ENCODE measurements at places on chromosomes 1 and 21.
A peak's percentile ranks its signal among the peaks of the same experiment; 100 is the strongest.

DNA sequence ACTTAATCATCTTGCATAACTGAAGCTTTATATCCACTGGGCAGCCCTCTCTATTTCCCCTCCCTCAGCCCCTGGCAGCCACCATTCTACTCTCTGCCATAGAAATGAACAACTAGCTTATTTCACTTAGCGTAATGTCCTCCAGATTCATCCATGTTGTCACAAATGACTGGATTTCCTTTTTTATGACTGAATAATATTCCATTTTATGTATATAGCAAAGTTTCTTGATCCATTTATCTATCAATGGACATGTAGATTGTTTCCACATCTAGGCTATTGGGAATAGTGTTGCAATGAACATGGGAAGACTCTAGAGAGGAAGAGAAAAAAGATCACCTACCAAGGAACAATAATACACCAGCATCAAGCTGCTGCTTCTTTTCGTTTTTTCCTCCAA lies 32.1 kb upstream of the EEIG2 start:
- DNase-seq = no peak

- no peak for DNase-seq
Observed at GRCh38 chr1:1460540-1461130, 10.9 kb upstream of the ATAD3B start.

GRCh38 chr1:179881642-179882252 lies 338 bp upstream of the TOR1AIP1 start:
- no peak for DNase-seq

DNA sequence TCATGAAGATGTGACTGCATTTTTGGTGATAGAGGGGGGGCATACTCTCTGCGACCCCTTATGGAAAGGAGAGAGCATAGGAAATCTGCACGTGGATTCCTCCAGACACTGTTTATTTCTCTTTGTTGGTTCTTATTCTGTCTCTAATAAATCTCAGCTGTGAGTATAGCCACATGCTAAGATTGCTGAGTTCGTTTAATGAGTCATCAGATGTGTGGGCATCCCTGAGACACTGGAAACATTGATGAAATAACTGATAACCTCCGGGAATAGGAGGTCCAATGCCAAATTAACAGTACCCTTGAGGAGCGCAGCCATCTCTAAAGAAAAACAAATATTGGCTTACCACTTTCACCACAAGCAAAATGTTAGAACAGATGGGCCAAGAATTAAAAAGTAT lies 880.2 kb upstream of the NEGR1 start:
- no peak for DNase-seq

DNA sequence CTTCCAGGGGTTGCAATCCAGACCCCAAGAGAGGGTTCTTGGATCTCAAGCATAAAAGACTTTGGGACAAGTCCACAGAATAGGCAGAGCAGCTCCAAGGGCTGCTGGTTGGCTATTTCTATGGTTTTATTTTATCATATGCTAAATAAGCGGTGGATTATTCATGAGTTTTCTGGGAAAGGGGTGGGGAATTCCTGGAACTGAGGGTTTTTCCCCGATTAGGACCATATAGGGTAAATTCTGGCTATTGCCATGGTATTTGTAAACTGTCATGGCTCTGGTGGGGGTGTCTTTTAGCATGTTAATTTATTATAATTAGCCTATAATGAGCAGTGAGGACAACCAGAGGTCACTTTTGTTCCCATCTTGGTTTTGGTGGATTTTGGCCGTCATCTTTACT lies 270.9 kb upstream of the PLXNA2 start:
- no peak for DNase-seq

DNA sequence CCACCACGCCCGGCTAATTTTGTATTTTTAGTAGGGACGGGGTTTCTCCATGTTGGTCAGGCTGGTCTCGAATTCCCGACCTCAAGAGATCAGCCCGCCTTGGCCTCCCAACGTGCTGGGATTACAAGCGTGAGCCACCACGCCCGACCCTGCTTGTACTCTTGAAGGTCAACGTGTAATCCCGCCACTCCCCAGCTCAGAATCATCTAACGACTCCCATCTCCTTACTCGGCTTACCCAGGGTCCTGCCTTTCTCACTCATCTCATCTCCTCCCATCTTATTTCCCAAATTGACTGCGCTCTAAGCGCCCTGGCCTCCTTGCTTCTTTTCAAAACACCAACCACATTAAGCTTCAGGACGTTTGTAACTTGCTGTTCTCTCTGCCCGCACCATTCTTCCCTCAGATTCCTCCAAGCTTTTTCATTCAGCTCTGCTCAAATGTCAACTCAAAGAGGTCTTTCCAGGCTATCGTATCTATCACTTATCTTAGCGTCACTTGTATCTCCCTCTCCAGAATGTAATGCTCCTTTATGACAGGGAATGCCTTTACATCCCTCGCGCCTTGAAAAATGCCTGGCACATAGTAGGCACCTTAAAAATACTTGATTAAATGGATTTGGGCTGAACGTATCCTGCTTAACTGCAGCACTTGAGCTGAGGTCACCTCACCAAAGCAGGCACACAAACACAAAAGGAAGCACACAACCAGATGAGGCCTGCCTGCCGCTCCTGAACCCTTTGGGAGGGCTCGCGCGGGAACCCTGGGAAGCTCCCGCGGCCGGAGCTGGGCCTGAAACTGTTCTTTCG lies 1.4 kb upstream of the USP1 start:
- DNase-seq = no peak

DNA sequence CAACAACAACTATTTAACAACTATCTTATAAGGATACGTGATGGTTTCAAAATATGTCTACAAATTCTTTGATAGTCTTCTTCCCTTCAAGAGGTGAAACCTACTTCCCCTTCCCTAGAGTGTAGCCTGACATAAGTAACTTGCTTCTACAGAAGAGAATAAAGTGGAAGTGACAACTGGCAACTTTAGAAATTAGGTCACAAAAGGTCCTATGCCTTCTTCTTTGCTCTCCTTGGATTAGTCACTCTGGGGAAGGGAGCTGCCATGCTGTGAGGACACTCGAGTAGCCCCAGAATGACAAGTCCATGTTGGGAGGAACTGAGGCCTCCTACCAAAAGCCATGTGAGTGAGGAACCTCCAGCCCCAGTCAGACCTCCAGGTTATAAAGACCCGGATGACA lies 19.2 kb downstream of the EFCAB14 start:
- DNase-seq = no peak

- DNase-seq = no peak
Observed at GRCh38 chr1:240667351-240667750, 55.4 kb upstream of the GREM2 start.

GRCh38 chr1:147171399-147172167 lies 687 bp downstream of the PRKAB2 start:
- DNase-seq = peak; percentile 36

GRCh38 chr1:69611316-69611715 lies 43.6 kb downstream of the LRRC7 start:
- no peak for DNase-seq

DNA sequence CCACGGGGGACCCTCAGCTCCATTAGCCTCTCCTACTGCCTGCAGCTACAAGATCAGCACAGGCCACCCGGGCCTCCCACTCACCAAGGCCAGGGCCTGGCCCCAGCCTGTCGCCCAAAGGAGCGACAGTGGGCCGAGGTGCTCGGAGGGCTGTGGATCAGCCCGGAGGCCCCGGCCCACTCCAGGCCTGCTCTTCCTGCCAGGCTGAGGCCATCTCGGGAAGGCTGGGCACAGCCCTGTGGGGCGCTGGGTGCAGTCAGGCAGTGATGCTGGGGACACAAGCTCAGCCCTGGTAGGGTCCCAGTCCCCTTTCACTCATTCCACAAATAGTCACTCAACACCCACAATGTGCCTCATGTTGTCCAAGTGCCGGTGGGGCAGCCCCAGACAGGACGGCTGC lies 58.8 kb downstream of the CASZ1 start:
- no peak for DNase-seq

DNA sequence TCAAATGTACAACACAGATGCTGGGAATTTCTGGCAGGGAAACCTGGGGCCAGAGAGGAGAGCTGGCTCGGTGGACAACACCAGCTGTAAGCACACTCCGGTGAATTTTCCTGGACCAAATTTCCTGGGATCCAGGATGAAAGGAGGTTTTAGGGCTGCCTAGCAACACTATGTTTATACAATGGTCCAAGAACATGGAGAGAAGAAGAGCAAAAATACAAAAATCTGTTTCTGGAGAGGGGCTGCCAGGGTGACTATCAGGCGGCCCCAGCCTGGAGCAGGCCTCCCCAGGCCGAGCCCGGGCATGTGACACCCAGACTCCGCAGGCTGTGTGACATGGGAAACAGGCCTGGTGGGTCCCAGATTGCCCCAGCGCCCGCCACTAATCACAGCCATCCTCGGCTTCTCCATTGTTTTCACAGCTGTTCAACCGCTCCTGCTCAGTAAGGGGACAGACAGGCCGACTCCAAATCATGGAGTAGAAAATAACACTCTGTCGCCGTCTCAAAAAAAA lies 336.0 kb upstream of the NFIA start:
- no peak for DNase-seq

- DNase-seq = peak; percentile 25
Observed at GRCh38 chr1:39144924-39145323, 59.6 kb upstream of the MACF1 start.

DNA sequence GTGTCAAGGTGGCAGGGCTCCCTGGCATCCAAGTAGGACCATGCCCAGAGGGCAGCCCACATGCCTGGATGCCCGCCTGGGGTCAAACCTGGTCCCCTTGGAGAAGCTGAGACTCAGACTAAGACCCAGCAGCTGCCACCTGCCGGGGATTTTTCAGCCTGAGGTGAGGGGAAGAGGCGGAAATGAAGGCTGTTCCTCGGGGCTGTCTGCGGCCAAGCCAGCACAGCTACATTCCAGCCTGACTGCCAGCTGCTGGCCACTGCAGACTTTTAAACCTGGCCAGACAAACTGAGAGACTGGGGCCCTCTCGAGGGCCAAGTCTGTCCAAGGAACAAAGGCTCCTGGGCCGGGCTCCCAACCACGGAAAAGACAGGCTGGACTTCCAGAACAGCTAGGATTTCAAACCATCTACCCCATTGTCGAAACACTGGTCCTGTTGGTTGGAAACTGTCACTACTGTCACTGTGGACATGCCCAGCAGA lies 21.9 kb upstream of the PLEKHG5 start:
- DNase-seq = no peak

GRCh38 chr1:247884797-247885413 lies 10.5 kb upstream of the OR2W3 start:
- DNase-seq = no peak

- DNase-seq = peak; percentile 86
Observed at GRCh38 chr1:50110656-50111055, 1.9 kb downstream of the ELAVL4 start.

DNA sequence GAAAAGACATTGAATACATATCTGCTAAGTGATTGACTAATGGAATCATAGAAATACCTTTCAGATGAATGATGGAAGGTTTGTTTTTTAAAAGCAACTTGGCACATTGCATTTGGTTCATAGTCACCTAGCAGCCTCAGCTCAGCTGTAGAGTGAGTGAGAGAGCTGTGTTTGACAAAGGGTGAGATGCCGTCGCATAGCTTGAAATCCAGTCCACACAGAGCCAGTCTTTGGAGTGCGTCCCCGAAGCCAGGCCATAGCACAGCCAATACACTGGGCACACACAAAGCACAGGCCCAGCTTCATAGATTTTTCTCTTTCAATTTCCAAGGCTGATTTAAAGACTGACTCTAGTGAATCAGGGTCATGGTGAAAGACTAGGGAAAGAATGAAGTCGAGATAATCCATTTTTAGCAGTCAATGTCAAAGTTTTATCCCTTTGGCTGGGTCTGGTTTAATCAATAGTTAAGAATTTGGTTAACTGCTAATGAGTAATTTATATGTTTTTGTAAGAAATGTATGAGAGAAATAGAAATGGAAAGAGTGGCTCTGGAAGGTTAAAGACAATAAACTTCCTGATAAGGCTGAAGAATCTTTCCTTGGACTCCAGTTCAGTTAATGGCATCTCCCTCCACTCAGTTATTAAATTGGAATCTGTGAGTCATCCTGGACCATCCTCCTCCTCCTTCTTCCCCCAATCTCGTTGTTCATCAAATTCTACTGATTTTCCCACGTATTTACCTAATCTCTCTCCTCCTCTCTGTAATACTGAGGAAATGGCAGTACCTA lies 101.2 kb upstream of the IRF2BP2 start:
- no peak for DNase-seq

- DNase-seq = no peak
Observed at GRCh38 chr1:56921479-56921878, 44.3 kb downstream of the C8B start.

- DNase-seq = no peak
Observed at GRCh38 chr1:113244112-113244820, 146.0 kb upstream of the MAGI3 start.

- DNase-seq = no peak
Observed at GRCh38 chr1:164824542-164824941, 265.6 kb downstream of the PBX1 start.

DNA sequence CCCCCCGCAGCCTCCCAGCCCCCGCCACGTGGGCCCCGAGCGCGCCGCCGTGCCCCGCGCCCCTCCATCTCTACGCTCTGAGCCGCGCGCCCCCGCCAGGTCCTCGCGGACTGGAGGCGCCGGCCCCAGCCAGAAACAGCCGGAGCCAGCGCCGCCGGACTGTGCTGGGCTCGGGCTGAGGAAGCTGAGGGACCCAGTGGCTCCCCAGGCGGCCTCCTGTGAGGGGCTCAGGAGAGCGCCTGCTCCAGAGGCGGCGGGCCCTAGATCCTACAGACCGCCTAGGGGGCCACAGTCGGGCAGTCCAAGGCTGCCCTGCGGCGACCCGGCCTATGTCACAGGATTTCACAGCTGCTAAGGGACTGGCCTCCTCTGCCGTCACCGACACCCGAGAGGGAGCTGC lies 82.1 kb downstream of the NENF start:
- no peak for DNase-seq

DNA sequence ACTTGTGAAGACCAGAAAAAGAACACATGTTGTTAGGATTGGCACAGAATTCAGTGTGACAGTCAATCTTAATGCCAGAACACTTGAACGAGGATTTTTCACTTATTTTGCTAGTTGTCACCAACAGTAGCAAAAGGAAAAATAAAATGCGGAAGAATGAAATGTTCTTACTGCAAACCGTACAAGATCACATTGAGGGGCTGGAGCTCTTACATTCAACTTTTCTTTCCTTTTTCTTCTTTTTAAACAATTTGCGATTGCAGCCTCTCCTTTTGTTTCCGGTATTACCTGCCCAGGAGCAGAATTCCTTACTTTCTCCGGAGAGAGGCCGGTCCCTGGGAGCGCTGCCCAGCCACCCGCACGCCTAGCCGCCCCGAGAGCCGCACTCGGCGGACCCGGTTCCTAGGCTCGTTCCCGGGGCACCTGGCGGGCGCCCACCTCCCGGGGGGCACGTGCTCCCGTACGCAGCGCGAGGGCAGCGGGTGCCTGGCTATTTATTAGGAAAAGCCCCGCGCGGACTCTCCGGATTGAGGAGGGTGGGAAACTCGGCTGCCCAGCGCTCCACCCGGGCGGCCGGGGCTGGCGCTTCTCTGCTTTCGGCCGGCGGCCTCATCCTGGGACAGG lies 1.2 kb upstream of the CAMTA1 start:
- no peak for DNase-seq
